ENCODE measurements at places on chromosomes 2 and 18. TPM values are rescaled to one million over a fixed set of nuclear protein-coding genes. Genes with fewer than 3 reads are reported as not detected.

GRCh38 chr2:158903711-158904405 lies 64.6 kb upstream of the TANC1 start:
- no peak for DNase-seq
- H3K36me3 ChIP-seq = no peaks in the 10 kb centered on the region
- H3K4me3 ChIP-seq = no peak overlapping the region
- no peak overlapping the region for H3K27ac ChIP-seq
- H3K27me3 ChIP-seq = no peaks in the 10 kb centered on the region
- H3K4me1 ChIP-seq = no peaks in the 10 kb centered on the region

- no peaks in the 10 kb centered on the region for H3K36me3 ChIP-seq
- no peak for DNase-seq
- H3K27me3 ChIP-seq = no peaks in the 10 kb centered on the region
- H3K4me1 ChIP-seq = no peaks in the 10 kb centered on the region
Observed at GRCh38 chr2:58358026-58358425, 116.9 kb upstream of the FANCL start.

GRCh38 chr18:3071676-3072075 lies 58.7 kb upstream of the LPIN2 start:
- no peak overlapping the region for H3K4me3 ChIP-seq
- no peaks in the 10 kb centered on the region for H3K36me3 ChIP-seq
- no peaks in the 10 kb centered on the region for H3K27me3 ChIP-seq
- peaks cover 8% of the 10 kb centered on the region for H3K4me1 ChIP-seq
- no peak for DNase-seq

DNA sequence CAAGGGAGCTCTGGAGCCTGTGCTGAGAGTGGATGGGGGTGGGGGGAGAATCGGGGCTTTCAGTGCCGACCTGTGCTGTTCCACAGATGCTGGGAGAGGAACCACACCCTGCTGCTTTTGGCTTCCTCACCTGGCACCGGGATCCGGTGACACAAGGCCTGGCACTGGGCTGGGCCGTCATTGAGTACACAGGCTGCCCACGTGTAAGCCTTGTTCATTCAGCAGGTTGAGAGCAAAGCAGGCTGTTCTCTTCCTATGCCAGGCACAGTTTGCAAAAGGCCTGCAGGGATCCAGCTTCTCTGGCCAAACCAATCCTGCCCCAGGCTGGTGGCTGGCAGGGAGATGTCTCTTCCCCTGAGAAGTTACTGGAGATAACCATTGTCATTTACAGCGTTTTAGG lies 17.1 kb downstream of the TRIB2 start:
- H3K4me1 ChIP-seq = peaks cover 15% of the 10 kb centered on the region
- H3K27me3 ChIP-seq = no peaks in the 10 kb centered on the region
- DNase-seq = no peak
- H3K27ac ChIP-seq = no peak overlapping the region
- no peak overlapping the region for H3K4me3 ChIP-seq

GRCh38 chr2:32937602-32938448 lies 8.9 kb upstream of the LTBP1 start:
- H3K27me3 ChIP-seq = no peaks in the 10 kb centered on the region

DNA sequence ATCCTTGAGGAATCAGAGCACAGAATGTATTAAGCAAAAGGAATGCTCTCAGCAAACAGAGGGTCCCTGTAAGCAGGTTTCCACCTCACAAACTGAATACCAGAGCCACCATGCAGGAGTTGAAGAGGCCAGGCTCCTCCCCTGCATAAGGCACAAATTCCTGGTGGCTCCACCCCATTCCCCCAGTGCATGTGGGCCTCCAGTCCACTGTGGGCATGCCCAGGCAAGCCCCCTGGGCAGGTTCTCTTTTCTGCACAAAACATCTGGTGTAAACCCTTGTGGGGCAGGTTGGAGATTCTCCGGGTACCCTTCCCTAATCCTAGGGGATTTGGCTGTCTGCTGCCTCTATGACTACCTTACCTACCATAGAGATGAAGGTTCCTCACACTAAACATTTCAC lies 166.5 kb downstream of the PTPRM start:
- no peaks in the 10 kb centered on the region for H3K36me3 ChIP-seq
- H3K4me3 ChIP-seq = no peak overlapping the region
- H3K27me3 ChIP-seq = no peaks in the 10 kb centered on the region
- DNase-seq = no peak

GRCh38 chr2:76314271-76315020 lies 603.7 kb upstream of the GCFC2 start:
- H3K4me1 ChIP-seq = no peaks in the 10 kb centered on the region
- no peak overlapping the region for H3K4me3 ChIP-seq
- no peak overlapping the region for H3K27ac ChIP-seq
- no peaks in the 10 kb centered on the region for H3K27me3 ChIP-seq
- DNase-seq = no peak

GRCh38 chr2:169504651-169505050 lies 4.9 kb upstream of the KLHL41 start:
- no peak for DNase-seq
- H3K27ac ChIP-seq = no peak overlapping the region
- H3K4me3 ChIP-seq = no peak overlapping the region
- no peaks in the 10 kb centered on the region for H3K36me3 ChIP-seq
- H3K4me1 ChIP-seq = no peaks in the 10 kb centered on the region

DNA sequence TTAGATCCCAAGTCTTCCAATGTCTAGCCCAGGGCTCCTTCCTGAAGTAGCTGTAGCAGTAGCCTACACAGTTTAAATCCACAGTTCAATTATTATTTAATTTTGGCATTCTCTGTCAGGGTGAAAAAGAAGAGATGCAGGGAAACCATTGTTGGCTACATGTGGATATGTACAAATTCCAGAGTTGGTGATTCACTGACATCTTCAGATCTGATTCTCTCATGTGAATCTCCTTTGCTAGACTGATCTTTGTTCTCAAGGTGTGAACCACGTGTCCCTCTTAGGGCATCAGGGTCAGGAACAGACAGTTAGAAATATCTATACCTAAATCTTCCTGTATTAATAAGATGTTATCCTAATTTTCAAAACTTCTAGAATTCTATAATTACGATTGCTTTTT lies 36.7 kb downstream of the ADCYAP1 start:
- H3K4me1 ChIP-seq = no peaks in the 10 kb centered on the region
- no peak for DNase-seq
- H3K36me3 ChIP-seq = no peaks in the 10 kb centered on the region
- H3K27ac ChIP-seq = no peak overlapping the region

DNA sequence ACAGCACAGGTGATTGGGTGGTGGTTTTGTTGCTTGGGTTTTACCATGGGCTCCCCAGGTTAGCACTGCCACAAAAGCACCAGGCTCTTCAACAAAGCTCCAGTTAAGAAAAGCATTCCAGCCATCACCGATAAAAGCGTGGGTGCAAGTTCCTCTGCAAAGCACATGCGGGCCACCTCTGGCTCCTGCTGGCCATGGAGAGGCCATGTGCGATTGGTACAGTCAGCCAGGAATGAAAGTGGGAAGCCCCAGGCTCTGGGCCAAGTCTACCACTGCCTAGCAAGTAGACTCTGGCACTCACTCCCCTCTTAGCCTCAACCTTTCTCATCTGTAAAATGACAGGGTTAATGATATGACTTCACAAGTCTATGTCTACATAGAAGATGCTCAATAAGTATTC lies 36.0 kb downstream of the BCL11A start:
- no peak for DNase-seq
- no peaks in the 10 kb centered on the region for H3K36me3 ChIP-seq
- H3K4me3 ChIP-seq = no peak overlapping the region
- H3K4me1 ChIP-seq = peaks cover 19% of the 10 kb centered on the region
- H3K27ac ChIP-seq = no peak overlapping the region

DNA sequence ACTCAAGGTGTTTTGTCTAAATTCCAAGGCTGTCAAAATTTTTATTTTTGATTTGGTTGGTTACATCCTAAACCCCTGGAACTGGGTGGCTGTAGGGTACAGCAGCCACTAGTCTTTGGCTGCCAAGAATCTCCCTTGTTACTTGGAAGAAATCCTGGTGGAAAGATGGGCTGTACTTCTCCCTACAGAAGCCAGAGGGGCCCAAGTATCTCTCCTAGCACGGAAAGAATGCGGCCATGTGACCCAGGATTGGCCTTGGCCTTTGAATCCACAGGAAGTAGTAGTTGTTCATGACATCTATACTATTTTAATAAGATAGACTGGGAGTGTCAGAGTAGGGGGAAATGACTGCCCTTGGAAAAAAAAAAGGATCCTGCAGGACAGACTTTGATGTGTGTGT lies 54.4 kb upstream of the MYO3B start:
- no peak overlapping the region for H3K27ac ChIP-seq
- H3K4me1 ChIP-seq = no peaks in the 10 kb centered on the region
- no peaks in the 10 kb centered on the region for H3K27me3 ChIP-seq
- DNase-seq = no peak

GRCh38 chr18:50721451-50722120 lies 98.2 kb downstream of the MRO start:
- DNase-seq = no peak
- no peak overlapping the region for H3K27ac ChIP-seq
- no peaks in the 10 kb centered on the region for H3K36me3 ChIP-seq
- H3K4me1 ChIP-seq = no peaks in the 10 kb centered on the region
- no peaks in the 10 kb centered on the region for H3K27me3 ChIP-seq

DNA sequence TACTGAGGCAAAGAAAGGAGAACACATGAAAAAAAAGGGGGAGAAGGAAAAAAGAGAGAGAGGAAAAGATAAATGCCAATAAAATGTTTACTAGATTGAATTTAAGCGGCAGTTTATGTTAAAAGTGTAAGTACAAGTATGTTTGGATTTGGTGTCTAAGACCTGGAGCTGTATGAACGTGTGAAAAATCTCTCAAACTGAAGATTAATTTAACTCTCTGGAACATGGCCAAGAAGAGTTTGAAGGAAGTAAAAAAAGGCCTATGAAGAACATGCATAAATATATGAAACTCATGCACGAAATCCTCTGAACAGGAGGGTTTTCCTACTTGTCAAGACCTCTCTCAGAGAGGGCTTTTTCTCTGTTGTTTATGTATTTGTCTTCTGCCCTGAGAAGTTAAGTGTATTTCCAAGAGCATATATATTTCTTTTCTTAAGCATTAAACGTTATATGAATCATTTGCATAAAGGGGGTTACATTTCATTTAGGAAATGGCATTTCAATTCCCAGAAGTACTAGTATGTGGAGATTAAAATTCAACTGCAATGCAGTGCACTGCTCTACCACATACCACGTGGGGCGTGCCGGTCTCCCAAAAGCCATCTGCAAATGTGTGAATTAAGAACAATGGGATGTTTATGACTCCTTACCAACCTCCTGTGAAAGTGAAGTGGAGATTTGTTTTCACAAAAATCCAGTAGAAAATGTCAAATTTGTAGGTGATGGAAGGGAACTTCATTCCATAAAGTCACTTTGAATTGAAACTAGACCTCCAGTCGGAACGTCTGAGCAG lies 281.1 kb upstream of the TRIB2 start:
- H3K36me3 ChIP-seq = no peaks in the 10 kb centered on the region
- no peak for DNase-seq
- H3K27me3 ChIP-seq = no peaks in the 10 kb centered on the region
- H3K4me1 ChIP-seq = no peaks in the 10 kb centered on the region
- no peak overlapping the region for H3K4me3 ChIP-seq

GRCh38 chr2:120424274-120424796 lies 78.4 kb downstream of the INHBB start:
- no peak for DNase-seq
- H3K4me1 ChIP-seq = no peaks in the 10 kb centered on the region
- H3K27ac ChIP-seq = no peak overlapping the region
- no peaks in the 10 kb centered on the region for H3K27me3 ChIP-seq
- no peak overlapping the region for H3K4me3 ChIP-seq

UGT1A5 gene
- total RNA-seq = 24.2 TPM

- H3K36me3 ChIP-seq = no peaks in the 10 kb centered on the region
- H3K4me3 ChIP-seq = no peak overlapping the region
- no peaks in the 10 kb centered on the region for H3K27me3 ChIP-seq
- no peak overlapping the region for H3K27ac ChIP-seq
Observed at GRCh38 chr2:68487773-68488355, 20.5 kb downstream of the APLF start.

PDE11A gene
- total RNA-seq = 1.6 TPM

GRCh38 chr2:220696280-220696669 lies 875.8 kb downstream of the EPHA4 start:
- H3K27me3 ChIP-seq = no peaks in the 10 kb centered on the region
- H3K27ac ChIP-seq = no peak overlapping the region
- DNase-seq = no peak
- no peaks in the 10 kb centered on the region for H3K4me1 ChIP-seq
